ENCODE measurements at places on chromosomes 1 and 21.

- no peak for DNase-seq
Measured at GRCh38 chr1:201359873-201360210, 17.6 kb downstream of the TNNT2 start.

- no peak for DNase-seq
Measured at GRCh38 chr1:195664628-195665027, 943.6 kb downstream of the KCNT2 start.

GRCh38 chr1:159652506-159652905 is 61.9 kb downstream of the CRP start:
- no peak for DNase-seq

GRCh38 chr1:91764471-91765115 is 121.4 kb downstream of the TGFBR3 start:
- no peak for DNase-seq

GRCh38 chr1:165494949-165495857 is 48.6 kb upstream of the LRRC52 start:
- DNase-seq: no peak

DNA sequence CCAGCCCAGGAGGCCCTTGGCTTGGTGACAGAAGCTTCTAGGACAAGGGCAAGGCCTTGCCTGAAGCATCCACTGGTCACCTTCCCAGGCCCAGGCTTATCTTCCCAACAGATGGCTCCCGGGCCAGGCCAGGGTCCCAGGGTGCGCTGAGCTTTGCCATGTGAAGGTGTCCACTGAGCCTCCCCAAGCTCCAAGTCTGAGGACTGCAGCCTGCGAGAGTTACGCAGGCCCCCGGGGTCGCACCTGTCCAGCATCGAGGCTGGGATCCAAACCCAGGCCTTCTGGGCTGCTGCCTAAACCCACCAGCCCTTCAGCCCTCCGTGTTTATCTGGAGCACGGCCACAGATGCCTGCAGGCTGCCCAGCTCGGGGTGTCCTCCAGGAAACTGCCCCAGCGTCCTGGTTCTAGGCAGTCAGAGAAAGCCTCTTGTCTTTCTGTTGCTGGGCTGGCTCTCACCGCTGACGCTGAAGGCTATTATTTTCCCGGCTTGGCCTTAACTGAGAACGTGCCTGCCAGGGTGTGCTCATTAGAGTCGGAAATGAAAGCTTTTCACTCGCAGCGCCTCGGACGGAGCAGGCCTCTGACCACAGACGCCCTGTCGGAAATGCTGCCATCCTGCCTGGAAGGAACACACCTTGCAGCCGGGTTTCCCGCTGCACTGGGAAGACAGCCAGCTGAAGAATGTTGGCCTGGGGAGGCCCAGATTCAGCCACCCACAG is 71.4 kb downstream of the MEGF6 start:
- DNase-seq: no peak

- peak; percentile 75 for DNase-seq
Measured at GRCh38 chr1:158998781-158999161, 10.9 kb upstream of the IFI16 start.

- DNase-seq: no peak
Measured at GRCh38 chr1:246734866-246735265, 10.7 kb downstream of the SCCPDH start.

DNA sequence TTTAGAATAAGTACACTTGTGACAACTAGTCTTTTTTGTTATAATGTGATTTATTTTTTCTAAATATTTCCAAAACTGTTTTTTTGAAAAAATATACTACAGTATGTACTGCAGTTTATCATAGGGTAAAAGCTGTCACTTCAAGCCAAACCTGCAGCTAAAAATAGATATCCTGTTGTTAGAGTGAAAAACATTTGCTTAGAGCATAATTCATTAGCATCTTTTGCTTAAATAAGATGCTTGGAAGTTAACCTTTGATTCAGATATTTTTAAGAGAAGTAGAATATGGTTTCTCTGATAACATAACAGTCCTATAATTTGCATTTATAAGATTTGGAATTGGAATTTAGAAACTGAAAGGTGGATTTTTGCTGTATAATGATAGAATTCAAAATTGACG is 21.5 kb downstream of the PRKACB start:
- DNase-seq: no peak

DNA sequence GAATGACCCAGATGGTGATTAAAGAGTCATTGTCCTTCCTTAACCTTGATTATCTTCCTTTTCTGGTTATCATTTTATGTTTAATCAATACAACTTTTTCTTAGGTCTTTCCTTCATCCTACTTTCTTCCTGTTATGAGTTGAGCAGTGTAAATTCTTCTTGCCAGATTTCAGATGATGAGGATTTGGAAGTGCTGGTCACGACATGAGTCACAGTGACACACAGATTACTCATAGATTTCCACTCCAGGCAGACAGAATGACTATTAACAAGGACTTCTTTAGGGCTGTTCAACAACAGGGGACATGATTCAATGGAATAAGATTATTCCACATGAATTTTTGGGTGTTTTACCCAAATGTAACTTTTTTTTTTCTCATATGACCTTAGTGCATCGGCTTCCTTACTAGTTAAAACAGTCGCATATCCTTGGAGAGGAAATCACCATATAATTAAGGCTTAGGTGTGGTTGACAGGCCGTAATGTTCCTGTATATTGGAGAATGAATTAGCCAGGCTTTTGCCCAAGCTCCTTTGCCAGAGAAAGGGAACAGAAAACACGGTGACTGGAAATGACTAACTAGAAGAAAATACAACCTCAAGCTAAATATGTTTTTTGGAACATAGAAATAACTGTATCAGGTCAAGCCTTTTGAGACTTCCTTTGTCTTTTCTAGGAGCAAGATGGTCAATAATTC is 44.2 kb downstream of the PRRX1 start:
- no peak for DNase-seq

DNA sequence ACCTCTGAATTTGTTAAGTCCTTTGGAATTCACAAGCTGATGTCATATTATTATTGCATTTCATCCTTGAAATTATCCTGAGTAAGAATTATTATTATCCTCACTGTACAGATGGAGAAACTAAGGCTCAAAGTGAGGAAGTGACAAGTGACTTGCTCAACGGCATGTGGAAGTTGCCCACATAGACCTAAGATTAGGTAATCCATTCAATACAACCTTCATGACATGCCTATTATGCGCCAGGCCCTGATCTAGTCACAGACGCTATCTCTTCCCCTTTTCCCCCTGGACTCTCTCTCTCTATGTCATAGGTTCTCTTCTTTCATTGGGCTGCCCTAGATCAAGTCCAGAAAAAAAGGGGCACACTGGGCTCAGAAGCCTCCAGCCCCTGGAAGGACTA is 84.9 kb upstream of the KCNK2 start:
- no peak for DNase-seq

GRCh38 chr1:232932486-232933425 is 17.7 kb upstream of the NTPCR start:
- DNase-seq: no peak

DNA sequence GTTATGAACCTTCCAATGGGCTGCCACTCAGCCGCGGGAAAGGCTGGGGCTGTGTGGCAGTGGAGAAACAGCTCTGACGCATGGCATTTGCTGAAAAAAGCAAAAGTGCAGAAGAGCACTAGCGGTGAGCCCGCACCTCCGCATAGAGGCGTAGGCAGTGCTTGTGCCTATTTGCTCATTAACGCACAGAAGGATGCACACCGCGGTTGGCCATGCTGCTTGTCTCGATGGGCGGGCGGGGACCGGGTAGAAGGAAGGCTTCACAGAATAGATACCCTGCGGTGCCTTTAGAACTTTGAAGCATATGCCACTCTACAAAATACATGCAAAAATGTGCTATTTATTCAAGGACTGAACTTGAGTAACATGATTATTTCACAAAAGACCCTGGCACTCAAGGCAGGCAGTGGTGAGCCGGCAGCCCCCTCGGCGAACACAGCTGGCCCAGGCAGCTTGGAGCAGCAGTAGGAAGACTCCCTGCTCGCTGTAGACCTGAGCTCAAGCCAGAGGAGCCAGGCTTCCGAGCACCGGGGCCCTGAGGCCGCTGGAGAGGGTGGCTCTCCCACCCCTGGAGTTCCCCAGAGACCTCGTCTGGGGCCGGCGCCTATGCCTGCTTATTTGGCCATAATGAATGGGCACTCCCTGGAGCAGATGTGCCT is 71.5 kb downstream of the SIK1 start:
- DNase-seq: no peak

DNA sequence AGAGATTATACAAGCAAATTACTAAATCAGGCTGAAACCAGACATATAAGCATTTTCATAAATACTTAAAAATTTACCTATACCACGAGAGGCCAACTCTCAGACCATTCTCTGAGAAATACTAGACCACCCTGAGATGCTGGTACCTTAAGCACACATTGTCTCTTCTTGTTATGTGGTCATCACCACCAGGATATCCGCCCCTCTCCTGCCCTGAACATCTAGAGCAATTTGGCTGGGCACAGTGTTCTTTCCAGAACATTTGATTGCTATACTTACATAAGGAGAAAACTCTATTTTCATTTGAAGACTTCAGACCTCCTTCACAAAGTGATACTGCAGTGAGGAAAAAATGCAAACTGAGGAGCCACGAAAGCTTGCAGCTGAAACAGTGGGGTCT is 36.2 kb upstream of the DUSP10 start:
- DNase-seq: no peak

GRCh38 chr21:34910396-34910795 is 138.7 kb downstream of the RUNX1 start:
- DNase-seq: no peak

- DNase-seq: no peak
Measured at GRCh38 chr1:33697816-33698215, 166.1 kb upstream of the HMGB4 start.

- DNase-seq: no peak
Measured at GRCh38 chr1:185232874-185233273, 75.9 kb downstream of the SWT1 start.

GRCh38 chr1:73537400-73537799 is 660.6 kb downstream of the LRRIQ3 start:
- DNase-seq: no peak

GRCh38 chr1:15835205-15835740 is 12.2 kb upstream of the SPEN start:
- DNase-seq: no peak

DNA sequence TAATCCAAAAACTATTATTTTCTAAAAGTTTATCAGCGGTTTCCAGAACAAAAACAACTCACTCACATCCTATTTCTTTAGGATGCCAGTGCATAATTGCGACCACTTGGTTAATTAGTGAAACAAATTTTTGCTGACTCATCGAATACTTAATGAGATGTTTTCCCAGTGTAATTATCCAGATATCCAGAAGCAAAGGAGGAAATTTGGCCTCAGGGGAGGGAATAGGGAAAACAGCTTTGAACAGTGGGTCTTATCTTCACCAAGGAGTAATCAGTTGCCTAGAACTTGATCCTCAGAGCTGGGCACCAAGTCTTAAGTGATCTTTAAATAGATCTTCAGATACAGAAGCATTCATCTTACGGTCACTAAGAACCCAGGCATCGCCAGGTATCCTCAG is 24.3 kb downstream of the STYXL2 start:
- no peak for DNase-seq

- DNase-seq: no peak
Measured at GRCh38 chr1:32249831-32250525, 1.1 kb upstream of the LCK start.

GRCh38 chr1:94274561-94274960 is 37.2 kb upstream of the ARHGAP29 start:
- DNase-seq: no peak

GRCh38 chr1:167718914-167719691 is 2.7 kb upstream of the MPZL1 start:
- no peak for DNase-seq

DNA sequence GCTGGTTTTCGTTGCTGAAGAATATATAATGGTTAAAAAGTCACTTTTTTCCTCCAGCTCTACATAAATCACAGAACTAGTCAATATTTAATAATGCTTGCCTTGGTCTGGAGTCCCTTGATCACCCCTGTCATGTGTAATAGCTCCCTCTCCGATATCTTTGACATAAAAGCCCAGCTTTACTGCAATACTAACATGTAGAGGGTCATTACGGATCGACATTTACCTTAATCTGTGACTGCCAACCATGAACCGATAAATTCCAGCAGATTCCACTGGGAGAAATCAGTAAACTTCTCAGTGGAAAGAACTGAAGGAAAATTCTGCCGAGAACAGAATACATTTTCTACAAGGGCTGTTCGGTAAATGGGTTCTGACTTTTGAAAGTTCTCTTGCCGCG is 396.5 kb downstream of the KCTD3 start:
- DNase-seq: no peak

DNA sequence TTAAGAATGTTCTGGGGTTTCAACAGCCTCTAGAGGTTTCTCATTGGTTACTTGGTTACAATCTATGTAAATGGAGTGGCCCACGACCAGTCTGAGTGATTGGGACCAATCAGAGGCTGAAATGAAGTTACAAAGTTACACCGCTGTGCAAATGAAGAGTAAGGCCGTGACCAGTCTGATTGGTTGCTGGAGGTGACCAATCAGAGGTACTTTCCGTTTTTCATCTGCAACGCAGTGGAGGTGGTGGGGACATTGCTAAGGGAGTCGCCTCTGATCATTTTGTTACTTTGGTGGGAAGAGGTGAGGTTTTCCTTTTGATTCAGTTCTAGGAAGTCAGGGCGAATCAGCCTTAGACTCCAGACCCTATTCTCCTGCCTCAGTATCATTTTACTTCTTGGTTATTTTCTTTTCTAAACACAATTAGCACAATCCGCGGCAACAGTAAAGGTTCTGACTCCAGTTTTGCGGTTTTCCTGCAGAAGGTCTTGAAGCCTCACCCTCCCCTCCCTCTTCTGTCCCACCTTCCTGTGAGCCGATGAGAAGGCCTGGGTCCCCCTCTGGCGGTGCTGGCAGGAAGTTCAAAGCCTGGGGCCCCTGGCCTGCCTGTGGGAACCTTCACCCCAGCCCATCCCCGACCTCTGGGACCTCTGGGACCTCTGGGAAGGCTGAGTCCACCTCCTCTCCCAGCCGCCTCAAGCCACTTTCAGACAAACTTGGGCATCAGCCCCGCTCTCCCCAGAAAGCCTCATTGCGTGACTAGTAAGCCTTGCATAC is 38.7 kb upstream of the TTC34 start:
- DNase-seq: no peak

DNA sequence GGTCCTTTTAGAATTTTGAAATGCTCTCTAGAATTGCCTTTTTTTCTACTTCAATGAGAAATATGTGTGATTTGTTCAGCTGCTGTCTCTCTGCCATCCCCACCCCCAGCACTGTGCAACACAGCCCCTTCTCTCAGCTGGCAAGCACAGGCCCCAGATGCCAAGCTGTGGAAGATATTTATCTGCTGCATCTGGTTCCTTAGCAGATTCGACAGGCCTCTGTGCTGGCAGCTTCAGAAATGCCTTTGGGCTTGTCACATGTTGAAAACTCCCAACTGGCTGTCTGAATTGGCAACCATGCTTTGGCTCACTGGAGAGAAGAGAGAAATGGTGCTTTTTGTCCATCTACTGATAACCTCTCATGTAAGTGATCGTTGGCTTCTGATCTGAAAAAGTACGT is 206.7 kb upstream of the C1orf87 start:
- DNase-seq: no peak

GRCh38 chr1:198333744-198334143 is 176.9 kb downstream of the NEK7 start:
- DNase-seq: no peak

All from sciatic nerve (tissue), 2 donors.